ENCODE measurements at places on chromosomes 5 and 9.

DNA sequence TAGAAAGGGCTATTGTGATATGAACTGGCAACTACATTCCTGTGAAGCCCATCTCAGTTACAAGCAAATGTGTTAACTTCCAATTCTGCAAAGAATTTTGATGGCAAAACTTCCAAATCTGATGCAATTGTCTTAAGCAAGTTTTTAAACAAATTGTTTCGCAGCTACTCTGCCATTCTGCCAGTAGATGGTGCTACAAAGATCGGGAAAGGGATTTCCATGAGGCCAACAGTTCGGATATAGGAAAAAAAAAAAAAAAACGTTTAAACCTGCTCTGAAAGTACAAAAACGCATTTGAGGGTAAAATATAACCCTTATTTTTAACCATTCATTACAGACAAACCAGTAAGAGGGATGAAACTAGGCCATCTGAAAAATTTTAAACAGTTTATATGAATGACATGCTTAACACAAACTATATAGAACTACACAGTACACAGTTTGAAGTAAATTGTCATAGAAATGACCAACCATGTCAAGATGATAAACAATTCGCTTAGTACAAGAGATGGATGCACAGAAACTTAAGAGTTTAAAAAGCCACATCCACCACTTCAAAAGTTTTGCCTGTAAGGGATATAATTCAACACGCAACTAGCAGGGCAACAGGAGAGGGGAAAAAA lies 2.2 kb downstream of the HNRNPA0 start:
- peak overlapping the region; percentile 88 for H3K4me3 ChIP-seq
- peaks cover 16% of the 10 kb centered on the region for H3K4me1 ChIP-seq
- no peak overlapping the region for H3K27ac ChIP-seq

- no peak overlapping the region for H3K27ac ChIP-seq
- H3K4me3 ChIP-seq: no peak overlapping the region
- H3K4me1 ChIP-seq: peaks cover 2% of the 10 kb centered on the region
- no peaks in the 10 kb centered on the region for H3K27me3 ChIP-seq
These were observed 188.0 kb downstream of the XRCC4 start for GRCh38 chr5:83265318-83265717.

- H3K27ac ChIP-seq: no peak overlapping the region
- DNase-seq: no peak
- no peak overlapping the region for H3K4me3 ChIP-seq
These were observed 499.8 kb downstream of the RASEF start for GRCh38 chr9:82563094-82563493.

DNA sequence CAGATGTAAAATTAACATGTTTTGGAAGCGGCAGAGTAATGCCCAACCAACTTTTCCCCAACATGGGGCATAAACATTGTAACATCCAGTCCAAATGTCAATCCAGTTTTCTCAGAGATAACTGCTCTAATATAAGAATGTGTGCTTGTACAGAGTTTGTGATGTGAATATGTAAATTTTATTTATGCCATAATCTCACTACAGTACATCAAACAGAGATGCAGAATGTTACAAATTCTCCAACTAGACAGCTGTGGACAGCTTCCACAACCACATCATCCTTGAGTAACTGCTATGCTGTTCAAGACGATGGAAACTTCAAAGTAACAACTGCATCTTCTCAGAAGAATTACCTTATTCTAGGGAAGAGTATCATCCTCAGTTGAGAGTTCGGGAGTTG lies 109.9 kb downstream of the GLDC start:
- H3K27me3 ChIP-seq: no peaks in the 10 kb centered on the region
- no peak overlapping the region for H3K27ac ChIP-seq
- H3K4me3 ChIP-seq: no peak overlapping the region
- DNase-seq: no peak
- H3K4me1 ChIP-seq: no peaks in the 10 kb centered on the region
- no peaks in the 10 kb centered on the region for H3K36me3 ChIP-seq

GRCh38 chr5:179378116-179378440 lies 32.8 kb upstream of the ADAMTS2 start:
- no peak overlapping the region for H3K4me3 ChIP-seq
- H3K27me3 ChIP-seq: no peaks in the 10 kb centered on the region
- no peaks in the 10 kb centered on the region for H3K4me1 ChIP-seq
- no peak overlapping the region for H3K27ac ChIP-seq
- H3K36me3 ChIP-seq: no peaks in the 10 kb centered on the region

- peaks cover 33% of the 10 kb centered on the region for H3K36me3 ChIP-seq
- H3K4me3 ChIP-seq: no peak overlapping the region
- DNase-seq: peak; percentile 35
- H3K27ac ChIP-seq: no peak overlapping the region
- H3K27me3 ChIP-seq: no peaks in the 10 kb centered on the region
- no peaks in the 10 kb centered on the region for H3K4me1 ChIP-seq
These were observed 29.6 kb downstream of the SAR1B start for GRCh38 chr5:134603059-134603458.

- H3K27me3 ChIP-seq: peaks cover 4% of the 10 kb centered on the region
- H3K36me3 ChIP-seq: no peaks in the 10 kb centered on the region
- peak; percentile 83 for DNase-seq
These were observed 554.8 kb downstream of the BNC2 start for GRCh38 chr9:16315720-16316119.
